Activated naive CD4-positive, alpha-beta T cell (primary cell): ENCODE measurements at places on chromosomes 11 and 22.

DNA sequence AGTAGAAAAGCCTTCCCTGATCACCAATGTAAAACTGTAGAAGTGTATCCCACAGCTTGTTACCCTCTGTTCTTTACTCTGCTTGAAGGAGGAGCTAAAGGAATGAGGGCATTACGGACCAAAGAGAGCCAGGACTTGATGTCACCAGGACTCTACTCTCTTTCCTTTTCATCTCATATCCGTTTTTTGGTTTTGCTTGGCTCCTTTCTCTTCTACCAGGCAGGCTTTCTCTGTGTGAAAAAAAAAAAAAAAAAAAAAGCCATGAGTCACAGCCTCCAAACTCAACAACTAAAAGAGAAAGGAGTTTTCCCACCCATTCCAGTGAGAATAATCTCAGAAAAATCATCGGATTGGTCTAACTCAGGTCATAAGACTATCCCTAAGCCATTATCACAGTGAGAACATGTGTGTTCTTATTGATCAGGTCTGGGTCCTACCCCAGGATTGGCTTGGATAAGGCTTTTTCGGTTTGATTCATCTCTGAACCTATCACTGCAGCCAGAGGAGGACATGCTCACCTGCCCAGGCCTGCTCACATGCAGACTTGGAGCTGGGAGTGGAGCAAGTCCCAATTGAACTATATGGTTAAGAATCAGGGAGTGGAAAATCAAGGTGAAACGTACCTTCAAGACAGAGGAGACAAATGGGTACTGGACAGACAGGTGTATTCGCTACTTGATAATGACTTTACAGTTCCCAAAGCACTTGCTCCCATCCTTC, 19.4 kb upstream of the LRRC55 start:
- no peak for DNase-seq

DNA sequence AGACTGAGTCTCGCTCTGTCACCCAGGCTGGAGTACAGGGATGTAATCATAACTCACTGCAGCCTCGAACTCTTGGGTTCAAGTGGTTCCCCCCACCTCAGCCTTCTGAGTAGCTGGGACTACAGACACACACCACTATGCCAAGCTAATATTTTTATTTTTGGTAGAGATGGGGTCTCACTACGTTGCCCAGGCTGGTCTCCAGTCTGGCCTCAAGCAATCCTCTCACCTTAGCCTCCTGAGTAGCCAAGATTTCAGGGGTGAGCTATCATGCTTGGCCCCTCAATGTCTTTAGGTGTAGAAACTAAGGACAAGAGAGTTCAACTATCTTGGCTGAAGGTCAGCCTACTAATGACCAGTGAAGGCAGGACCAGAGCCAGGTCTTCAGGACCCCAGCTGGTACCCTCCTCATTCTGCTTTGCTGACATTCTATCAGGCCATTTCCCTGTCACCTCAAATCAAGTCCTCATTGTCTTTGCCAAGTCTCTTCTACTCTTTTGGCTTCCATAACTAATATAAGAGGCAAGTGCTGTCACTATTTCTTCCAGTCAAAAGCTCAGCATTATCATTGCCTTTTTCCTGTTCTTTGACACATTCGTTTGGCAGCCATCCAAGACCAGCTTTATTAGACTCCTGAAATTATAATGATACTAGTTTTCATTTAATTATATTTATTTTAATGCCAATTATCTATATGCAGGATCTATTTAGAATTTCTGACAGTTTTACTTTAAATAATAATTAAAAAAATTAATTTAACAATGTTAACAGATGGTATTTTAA, 264.2 kb upstream of the PITPNB start:
- no peak for DNase-seq

- DNase-seq: no peak
Observed at GRCh38 chr11:64095949-64096348, 60.2 kb downstream of the FLRT1 start.

- DNase-seq: no peak
Observed at GRCh38 chr11:74777877-74778276, 29.2 kb downstream of the RNF169 start.

- DNase-seq: no peak
Observed at GRCh38 chr11:80315200-80315599, 874.4 kb upstream of the TENM4 start.

- no peak for DNase-seq
Observed at GRCh38 chr11:71504531-71504930, 22.5 kb upstream of the KRTAP5-7 start.
